Small intestine (tissue), 16 donors: ENCODE measurements at places on chromosomes 4 and X.

DNA sequence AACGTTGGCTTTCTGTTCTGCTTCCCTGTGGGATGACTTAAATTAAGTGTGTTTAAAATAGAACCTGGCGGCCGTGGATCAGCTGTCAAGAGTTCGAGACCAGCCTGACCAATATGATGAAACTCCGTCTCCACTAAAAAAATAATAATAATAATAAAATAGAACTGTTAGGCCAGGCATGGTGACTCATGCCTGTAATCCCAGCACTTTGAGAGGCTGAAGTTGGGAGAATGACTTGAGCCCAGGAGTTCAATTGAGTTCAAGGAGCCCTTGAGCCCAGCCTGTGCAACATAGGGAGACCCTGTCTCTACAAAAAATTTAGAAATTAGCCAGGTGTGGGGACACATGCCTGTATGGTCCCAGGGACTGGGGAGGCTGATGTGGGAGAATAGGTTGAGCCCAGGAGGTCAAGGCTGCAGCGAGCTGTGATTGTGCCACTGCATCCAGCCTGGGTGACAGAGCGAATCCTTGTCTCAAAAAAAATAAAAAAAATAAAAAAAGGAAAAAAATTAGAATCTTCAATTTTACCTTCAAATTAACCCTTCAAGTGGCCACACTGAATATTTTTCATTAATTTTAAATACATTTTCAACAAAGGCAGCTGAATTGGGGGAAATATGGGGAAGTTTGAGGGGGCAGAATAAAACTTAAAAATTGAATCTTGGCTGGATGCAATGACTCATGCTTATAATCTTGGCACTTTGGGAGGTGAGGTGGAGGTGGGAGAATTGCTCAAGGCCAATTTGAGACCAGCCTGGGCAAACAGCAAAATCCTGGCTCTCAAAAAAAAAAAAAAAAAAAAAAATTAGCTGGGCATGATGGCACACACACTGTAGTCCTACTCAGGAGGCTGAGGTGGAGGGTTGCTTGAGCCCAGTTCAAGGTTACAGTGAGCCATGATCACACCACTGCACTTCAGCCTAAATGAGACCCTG, 31.8 kb upstream of the HSD17B13 start:
- no peak for DNase-seq

DNA sequence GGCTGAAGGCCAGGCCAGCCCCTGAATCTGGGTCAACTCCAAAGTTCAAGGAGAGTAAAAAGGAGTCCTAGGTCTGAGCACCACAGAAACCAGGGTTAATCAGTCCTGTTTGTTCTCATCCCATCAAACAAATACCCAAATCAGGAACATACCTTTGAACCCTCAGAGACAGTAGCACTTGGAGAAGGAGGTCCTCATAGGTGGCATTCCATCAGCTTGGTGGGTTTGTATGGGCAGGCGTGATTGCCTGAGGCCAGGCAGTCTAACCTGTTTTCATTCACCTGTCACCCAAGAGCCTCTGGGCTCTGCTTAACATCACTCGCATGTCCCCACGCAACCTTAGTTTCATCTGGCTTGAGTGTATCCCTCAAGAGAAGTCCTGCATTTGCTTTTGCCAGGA, 17.5 kb upstream of the MBTPS2 start:
- DNase-seq: no peak

- DNase-seq: no peak
Observed at GRCh38 chrX:77675986-77676385, 110.0 kb downstream of the ATRX start.

DNA sequence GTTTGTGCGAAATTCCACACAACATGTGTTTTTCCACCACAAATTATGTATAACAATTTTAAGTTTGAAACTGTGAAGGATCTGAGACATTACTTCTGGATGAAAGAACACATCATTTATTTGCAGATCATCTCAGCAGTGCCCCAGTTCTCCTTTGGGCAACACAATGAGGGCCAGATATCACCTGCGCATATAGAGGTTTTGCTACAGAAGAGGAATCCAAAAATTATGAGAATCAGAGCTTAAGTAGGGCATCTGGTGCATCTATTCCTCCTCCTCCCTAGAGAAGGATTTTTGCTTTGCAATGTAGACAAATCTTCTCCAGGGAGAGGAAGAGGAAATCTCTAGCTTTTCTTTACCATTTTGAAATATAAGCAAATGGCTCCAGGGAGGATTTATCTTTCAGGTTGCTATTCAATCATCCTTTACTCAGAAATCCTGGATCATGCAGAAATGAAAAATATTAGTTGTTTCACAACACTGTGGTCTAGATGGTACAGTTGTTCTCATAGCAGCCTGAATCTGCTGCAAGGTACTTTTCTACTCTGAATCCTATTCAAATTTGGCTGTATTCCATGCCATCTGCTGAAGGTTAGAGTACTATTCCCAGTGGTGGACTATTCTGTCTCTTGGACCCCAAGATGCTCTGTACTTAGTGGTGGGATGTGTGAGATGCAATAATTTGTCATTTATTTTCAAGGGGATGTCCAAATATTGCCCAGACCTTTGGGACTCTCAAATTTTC, 132.1 kb downstream of the SNCA start:
- DNase-seq: no peak

GRCh38 chr4:126028876-126029275, 714.1 kb downstream of the FAT4 start:
- no peak for DNase-seq

DNA sequence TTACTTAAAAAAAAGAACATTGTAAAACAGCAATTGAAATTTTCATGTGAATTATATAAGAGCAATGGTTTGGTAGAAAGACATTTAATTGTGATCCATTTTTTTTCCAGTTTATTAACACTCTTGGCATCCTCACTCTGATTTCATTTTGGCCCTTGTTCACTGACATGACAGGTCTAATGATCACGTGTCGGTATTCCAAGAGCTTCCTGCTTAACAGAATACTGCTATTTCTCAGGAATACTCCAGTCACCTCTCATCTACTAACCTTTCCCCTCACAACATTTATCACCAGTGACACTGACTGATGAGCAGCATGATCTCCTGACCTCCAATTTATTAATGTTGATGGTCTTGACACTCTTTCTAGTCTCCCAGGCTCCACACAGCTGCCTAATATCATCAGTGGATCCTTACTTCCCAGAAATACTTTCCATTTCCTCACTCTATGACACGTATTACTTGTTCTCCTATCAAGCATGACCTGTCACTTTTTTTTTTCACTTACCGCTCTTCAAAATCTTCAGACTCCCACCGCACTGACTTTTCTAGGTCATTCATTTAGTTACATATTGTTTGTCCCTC, 847.8 kb upstream of the SLIT2 start:
- no peak for DNase-seq

DNA sequence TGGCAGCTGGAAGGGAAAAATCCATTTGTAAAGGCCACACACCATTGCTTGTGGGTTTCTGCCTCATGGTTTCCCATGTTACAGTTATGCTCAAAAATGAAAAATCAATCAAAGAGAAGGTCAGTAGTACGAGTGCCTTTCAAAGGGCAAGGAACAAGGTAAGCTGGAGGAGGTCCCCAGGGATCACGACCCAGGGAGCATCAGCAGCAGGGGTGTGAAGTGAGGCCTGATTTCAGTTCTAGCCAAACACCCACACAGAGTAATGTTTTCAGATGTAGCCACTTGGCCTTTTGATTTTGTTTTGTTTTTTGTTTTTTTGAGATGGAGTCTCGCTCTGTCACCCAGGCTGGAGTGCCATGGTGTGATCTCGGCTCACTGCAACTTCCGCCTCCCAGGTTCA, 69.4 kb upstream of the AFAP1 start:
- DNase-seq: no peak

- DNase-seq: no peak
Observed at GRCh38 chr4:121077496-121077895, 5.2 kb upstream of the NDNF start.

DNA sequence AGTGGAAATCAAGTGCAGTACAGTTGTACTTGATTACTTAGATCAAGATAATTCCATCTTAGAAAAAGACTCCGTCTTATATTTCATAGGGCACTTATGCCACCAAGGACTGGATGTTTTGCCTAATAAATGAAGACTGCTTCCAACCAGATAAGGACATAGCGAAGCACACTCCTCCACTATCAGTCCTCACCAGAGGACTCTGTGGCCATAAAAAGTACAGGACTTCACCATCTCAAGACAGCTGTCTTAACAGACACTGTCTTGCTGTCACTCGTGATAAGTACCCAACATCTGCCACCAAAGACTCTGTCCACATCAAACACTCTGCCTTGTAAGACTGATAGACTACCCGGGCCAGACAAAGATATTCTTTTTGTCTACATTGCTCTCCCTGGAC, 352.0 kb downstream of the TRAM1L1 start:
- no peak for DNase-seq

GRCh38 chr4:13182133-13182532, 302.0 kb downstream of the RAB28 start:
- DNase-seq: no peak

- no peak for DNase-seq
Observed at GRCh38 chrX:17417372-17417771, 42.4 kb downstream of the NHS start.

DNA sequence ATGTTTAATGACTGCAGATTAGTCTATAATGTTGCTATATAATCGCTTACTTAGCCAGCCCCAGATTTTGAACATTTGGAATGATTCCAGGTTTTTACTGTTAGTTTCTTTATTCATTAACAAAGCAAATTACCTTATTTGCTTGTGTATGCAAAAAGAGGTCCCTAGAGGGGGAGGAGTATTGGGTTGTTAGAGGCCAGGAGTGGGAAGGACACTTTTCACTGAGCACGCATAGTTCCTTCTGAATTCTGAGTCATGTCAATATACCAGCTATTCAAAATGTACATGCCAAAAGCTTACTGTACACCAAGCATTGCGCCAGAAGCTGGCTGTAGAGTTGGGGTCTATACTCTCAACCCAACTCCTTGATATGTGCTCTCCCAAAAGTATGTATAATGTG, 5.1 kb upstream of the DGAT2L6 start:
- DNase-seq: peak; percentile 33

DNA sequence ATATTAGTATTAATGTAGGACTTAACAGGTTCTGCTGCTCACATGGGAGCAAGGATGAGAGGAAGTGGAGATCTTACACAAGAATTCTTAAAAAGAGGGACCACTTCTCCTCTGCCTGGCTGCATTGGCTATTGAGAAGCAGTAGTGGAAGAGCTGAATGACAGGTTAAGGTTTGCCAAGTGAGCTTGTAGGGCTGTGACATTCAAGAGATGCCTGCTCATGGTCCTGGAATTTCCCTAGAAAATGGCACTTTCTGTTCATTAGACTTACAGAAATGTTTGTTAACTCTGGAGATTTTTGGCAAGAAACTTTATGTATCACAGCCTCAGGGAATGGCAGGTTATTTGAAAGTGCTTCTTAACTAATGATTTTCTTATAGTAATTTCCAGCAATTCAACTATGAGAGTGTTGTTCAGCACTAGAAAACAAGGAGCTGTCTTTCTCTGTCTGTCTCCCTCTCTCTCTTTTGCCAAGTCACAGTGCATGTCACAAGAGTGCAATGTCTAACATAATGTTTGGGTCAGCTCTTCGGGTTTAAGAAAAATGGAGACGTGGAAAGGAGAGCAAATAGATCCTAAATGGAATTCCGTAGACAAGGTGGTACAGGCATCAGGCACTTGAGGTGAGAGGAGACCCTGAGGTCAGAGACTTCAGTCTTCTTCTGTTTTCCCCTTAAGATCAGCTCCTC, 8.3 kb upstream of the NAP1L5 start:
- no peak for DNase-seq

DNA sequence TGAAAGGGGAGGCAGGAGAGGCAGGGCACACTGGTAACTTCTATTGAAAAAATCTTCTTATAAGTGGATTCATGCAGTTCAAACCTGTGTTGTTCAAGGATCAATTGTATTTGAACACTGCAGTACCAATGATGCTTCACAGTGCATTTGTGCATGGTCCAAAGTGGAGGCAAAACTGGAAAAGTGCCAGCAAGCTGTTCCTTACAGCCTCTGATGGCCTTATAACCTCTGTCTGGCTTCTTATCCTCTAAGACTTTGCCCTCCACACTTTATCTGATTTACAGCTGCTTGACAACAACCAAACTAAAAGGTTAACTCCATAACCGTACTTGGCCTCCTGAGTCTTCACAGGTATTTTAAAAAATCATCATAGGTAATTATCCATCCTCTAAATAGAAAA, 40.4 kb downstream of the MAGEB17 start:
- DNase-seq: peak; percentile 61
